ENCODE measurements at places on chromosomes 16 and 17.

DNA sequence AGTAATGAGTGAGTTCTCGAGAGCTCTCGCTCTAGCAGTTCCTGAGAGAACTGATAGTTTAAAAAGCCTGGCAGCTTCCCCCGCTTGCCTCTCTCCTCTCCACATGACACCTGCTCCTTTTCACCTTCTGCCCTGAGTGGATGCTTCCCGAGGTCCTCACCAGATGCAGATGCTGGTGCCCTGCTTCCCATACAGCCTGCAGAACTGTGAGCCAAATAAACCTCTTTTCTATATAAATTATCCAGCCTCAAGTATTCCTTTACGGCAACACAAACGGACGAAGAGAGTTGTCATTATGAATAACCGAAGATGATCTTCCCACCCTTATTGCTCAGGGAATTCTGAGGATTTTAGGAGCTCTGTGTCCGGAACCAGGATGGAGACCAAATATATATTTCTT is 41.9 kb upstream of the ZCCHC14 start:
- no peak for ATAC-seq

GRCh38 chr17:16363749-16364536 is 10.7 kb upstream of the CENPV start:
- ATAC-seq: peak; percentile 94

- ATAC-seq: no peak
Observed at GRCh38 chr16:73601911-73602310, 554.0 kb upstream of the ZFHX3 start.

- no peak for ATAC-seq
Observed at GRCh38 chr17:71926746-71927398, 193.9 kb upstream of the SOX9 start.

DNA sequence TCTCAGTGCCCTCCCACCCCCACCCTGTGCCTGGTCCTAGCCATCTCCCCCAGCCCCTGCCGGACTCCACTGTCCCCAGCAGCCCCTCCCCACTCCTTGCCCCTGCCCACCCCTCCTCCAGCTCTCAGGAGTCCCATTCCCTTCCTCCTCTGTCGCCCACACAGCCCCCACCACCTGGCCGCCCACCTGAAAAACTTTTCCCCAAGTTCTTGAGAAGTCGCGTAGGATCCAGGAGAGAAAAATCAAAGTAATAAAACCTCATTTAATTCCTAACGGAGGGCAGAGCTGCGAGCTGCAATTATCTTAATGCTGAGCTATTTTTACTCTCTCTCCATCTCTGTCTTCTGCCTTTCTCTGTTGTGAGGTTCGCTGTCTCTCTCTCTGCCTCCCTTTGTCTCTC is 2.4 kb upstream of the PPP1R1B start:
- no peak for ATAC-seq

DNA sequence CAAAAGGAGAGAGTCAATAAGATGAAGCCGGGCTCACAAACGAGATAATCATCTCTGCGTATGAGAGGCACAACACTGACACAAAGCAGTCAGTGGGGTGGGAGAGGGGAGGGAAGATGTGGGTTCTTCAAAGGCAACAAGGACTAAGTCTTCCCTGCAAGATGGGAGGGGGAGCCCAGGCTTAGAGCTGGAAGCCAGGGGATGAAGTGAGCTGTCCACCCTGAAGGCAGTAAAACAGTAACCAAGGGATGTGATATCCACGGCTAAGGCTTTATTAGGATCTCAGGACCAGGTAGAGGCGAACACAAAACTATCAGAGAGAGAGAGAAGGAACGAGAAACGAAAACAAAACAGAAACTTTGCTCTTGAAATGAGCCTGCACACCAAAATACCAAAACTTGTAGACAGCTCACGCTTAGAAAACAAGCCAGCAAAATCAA is 115.9 kb downstream of the DYNLRB2 start:
- peak; percentile 92 for ATAC-seq

DNA sequence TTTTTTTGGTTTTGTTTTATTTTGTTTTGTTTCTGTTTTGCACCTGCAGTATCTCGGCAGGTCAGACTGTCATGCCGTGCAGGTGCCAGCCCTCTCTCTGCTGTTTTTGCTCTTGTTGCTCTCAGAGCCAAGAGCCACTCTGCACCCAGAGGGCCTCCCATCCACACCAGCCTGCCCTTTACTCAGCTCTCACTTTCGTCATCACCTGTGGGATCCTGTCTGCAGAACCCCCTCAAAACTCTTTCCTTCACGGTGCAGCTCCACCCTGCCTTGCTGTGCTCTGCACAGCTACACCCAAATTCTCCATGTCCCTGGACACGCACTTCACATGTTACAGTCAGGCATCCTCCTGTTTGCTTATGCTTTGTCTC is 2.6 kb downstream of the AOC3 start:
- no peak for ATAC-seq

- ATAC-seq: no peak
Observed at GRCh38 chr16:67182288-67182687, 1.5 kb downstream of the MATCAP1 start.

- ATAC-seq: peak; percentile 8
Observed at GRCh38 chr17:1398931-1399678, 917 bp downstream of the YWHAE start.

- no peak for ATAC-seq
Observed at GRCh38 chr16:797120-797420, 3.5 kb downstream of the GNG13 start.

- no peak for ATAC-seq
Observed at GRCh38 chr17:63718988-63719387, 19.1 kb upstream of the LIMD2 start.

Measured in activated CD4-positive, CD25-positive, alpha-beta regulatory T cell treated with anti-CD3 and anti-CD28 coated beads, Interleukin-2, amount 50 U/mL, for 24 hours (primary cell).